AG09309 (cell line): ENCODE measurements at places on chromosomes 1 and 21.

- DNase-seq = no peak
Observed at GRCh38 chr21:25039461-25040380, 567.6 kb downstream of the MRPL39 start.

DNA sequence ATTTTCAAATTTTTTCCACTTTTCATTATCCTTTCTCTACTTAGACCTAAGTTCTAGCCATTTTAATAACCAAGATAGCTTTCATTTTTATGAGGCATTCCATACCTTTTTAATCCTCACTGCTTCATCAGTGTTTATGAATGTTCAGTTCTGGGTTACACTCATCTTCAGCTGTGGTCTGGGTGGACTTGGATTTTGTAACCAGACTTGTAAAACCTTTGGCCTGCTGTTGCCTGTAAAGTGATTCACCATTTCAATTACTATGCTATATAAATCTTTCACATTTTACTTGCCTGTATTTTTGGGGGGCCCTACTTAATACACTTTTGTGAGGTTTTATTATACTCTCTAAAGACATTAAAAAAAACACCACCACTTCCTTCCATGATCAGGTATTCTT is 46.2 kb downstream of the USP25 start:
- DNase-seq = peak; percentile 82

- DNase-seq = no peak
Observed at GRCh38 chr1:199399996-199400724, 627.4 kb upstream of the NR5A2 start.

DNA sequence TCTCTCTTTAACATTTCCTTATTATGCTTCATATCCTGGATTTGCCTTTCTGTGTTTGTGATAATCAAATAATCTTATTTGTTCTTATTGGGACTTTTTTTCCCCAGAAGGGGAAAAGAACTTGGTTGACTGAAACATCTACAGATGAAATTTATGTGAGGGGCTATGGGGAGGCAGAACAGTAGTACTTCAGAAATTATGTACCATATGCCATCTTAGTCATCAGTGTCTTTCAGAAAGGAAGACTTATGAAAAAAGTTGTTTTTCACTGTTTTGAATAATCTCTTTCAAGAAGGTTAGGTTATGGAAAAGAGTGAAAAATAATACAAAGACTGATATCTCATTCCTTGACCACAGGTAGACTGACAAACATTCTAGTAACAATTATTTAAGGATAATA is 30.2 kb upstream of the TRAF5 start:
- no peak for DNase-seq

DNA sequence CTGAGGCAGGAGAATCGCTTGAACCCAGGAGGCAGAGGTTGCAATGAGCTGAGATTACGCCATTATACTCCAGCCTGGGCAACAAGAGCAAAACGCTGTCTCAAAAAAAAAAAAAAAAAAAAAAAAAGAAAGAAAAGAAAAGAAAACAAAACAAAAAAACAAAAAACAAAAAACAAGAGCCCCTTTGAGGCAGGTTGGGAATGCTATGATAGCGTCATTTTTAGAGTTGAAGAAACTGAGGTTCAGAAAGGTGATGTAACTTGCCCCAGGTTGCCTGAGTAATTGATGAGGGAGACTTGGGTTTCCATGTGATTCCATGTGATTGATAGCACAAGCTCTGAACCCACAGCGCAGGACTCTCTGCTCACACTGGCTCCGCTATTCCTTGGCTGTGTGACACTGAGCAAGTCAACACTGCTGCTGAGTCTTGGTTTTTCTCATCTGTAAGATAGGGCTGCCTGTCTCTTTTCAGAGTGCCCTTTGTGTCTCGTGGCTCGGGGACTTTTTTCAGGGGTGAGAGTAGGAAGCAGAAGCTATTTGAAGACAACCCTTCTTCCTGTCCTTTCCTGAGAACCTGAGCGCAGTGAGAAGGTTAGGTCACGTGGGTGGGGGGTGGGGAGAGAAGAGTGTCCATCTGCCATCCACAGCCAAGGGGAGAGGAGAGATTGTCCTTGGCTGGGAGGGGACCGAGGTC is 2.5 kb downstream of the CNR2 start:
- no peak for DNase-seq
